ENCODE measurements at places on chromosomes 5 and 9.
A peak's percentile ranks its signal among the peaks of the same experiment; 100 is the strongest.

- H3K27ac ChIP-seq = no peak overlapping the region
- no peaks in the 10 kb centered on the region for H3K27me3 ChIP-seq
- peaks cover 70% of the 10 kb centered on the region for H3K36me3 ChIP-seq
- H3K4me1 ChIP-seq = peaks cover 11% of the 10 kb centered on the region
- H3K4me3 ChIP-seq = no peak overlapping the region
Observed at GRCh38 chr5:1465117-1465516, 19.9 kb upstream of the SLC6A3 start.

DNA sequence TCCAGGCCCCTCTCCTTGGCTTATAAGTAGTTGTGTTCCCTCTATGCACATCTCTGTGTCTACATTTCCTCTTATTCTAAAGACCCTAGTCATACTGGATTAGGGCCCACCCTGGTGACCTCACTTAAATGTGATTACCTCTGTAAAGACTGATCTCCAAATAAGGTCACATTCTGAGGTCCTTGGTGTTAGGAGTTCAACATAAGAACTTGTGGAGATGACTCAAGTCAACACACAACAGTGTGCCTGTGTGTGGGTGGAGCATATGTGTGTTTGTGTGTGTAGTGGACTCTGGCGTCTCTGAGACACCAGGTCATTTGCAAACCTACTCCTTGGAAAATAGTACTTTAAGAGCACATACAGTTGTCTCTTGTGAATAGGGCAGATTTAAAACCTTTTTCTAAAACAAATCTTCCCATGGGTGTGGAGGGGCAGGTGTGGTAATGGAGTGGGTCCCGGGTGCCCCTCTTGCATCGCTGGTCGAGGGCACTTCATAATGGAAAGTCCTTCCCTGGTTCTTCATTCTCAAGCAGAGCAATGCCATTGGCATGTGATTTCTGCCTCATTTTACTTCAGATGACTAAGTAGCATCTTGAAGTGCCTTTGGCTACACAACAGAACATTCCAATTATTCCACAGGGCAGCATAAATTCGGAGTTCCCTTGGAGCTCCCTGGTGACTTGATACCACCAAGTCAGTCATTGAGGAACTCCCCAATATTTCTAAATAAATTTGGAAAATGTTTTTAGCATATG, 84.4 kb downstream of the C9orf152 start:
- peaks cover 34% of the 10 kb centered on the region for H3K4me1 ChIP-seq
- no peak overlapping the region for H3K4me3 ChIP-seq
- DNase-seq = no peak
- H3K27ac ChIP-seq = no peak overlapping the region

GRCh38 chr5:12772276-12772675, 868.0 kb upstream of the CTNND2 start:
- no peak for DNase-seq
- no peaks in the 10 kb centered on the region for H3K36me3 ChIP-seq
- no peaks in the 10 kb centered on the region for H3K27me3 ChIP-seq
- H3K4me1 ChIP-seq = no peaks in the 10 kb centered on the region

GRCh38 chr5:67511911-67512310, 315.3 kb upstream of the CD180 start:
- DNase-seq = no peak
- no peaks in the 10 kb centered on the region for H3K36me3 ChIP-seq
- no peak overlapping the region for H3K27ac ChIP-seq
- no peaks in the 10 kb centered on the region for H3K4me1 ChIP-seq
- no peaks in the 10 kb centered on the region for H3K27me3 ChIP-seq

DNA sequence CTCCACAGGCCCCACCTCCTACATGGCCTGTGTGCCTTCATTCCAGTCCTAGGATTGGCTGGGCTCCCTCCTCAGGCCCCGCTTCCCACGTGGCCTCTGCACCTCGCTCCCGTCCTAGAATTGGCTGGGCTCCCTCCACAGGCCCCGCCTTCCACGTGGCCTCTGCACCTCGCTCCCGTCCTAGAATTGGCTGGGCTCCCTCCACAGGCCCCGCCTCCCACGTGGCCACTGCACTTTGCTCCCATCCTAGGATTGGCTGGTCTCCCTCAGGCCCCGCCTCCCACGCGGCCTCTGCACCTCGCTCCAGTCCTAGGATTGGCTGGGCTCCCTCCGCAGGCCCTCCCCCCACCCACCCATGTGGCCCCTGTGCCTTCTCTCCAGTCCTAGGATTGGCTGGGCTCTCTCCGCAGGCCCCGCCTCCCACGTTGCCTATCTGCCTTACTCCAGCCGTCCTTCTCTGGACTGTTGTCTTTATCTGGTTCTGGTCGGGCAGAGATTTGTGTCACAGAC, 45.3 kb upstream of the CACNA1B start:
- peaks cover 34% of the 10 kb centered on the region for H3K36me3 ChIP-seq
- DNase-seq = no peak
- H3K27ac ChIP-seq = no peak overlapping the region
- H3K4me1 ChIP-seq = peaks cover 4% of the 10 kb centered on the region
- H3K27me3 ChIP-seq = no peaks in the 10 kb centered on the region

DNA sequence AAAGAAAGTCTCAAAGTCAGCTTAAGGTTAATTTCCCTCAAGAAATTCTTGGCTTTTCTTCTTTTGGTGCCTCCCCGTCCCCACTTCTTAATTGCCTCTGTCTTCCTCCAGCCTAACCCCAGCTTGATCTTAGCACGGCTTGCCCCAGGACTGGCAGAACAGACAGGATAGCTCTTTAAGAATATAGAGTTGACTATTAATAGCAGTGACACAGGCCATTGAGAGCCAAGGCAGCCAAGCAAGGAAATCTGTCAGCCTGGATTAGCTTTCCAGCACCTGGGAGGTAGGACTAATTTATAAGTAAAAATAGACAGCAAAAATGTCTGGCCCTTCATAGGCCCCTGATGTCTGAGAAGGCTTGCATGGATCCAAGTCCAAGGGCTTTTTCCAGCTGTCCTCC, 384.6 kb upstream of the SLC30A5 start:
- H3K27ac ChIP-seq = no peak overlapping the region
- H3K4me1 ChIP-seq = peaks cover 6% of the 10 kb centered on the region
- no peak overlapping the region for H3K4me3 ChIP-seq
- no peaks in the 10 kb centered on the region for H3K27me3 ChIP-seq
- no peak for DNase-seq
- no peaks in the 10 kb centered on the region for H3K36me3 ChIP-seq

DNA sequence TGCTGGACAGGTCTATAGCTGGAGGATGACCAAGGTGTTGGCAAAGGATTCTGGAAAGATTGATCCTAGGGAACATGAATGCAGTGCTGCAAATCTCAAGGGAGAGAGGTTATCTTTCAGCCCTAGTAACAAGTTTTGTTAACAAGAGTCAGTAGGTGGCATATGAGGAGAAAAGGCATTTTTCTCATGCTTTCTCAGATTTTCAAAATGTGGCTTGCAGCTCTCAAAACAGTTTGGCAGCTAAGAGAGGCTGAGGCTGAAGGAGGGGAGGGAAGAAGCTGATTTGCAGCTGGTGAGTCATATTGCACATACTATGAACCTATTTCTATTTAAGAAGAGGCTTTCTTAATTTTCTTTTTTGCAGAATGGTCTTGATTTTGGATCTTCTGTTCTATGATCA, 64.3 kb upstream of the PCA3 start:
- H3K27ac ChIP-seq = no peak overlapping the region
- H3K4me3 ChIP-seq = no peak overlapping the region
- DNase-seq = no peak
- peaks cover 3% of the 10 kb centered on the region for H3K4me1 ChIP-seq

DNA sequence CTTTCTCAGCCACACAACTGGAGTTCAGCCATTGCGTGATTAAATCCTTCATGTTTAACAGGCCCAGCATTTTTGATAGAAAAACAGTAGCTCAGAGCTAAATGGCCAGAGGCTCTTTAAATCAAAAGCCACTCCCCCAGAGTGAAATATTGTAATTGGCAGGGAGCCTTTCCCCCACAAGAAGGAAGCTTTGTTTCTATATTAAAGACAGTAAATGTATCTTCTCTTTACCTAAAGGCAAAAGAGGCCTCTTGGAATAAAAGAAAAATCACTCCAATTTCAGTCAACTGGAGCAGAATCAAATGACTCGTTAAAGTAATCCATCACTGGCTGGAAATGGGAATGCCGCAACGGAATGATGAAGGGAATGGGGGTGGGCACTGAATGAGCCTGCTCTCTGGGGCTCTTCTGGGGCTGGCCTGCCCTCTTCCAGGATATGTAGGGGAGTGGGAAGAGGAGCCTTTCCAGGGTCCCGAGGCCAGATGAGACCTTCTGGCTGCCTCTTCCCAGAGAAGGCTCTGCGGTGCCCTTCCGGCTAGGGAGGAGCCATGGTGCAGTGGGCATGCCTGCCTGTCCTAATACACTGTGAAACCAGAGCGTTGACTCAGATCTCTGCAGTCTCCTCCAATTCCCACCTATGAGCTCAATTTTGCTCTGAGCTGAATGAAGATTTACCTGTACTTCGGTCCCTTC, 45.2 kb downstream of the ANKDD1B start:
- H3K4me3 ChIP-seq = no peak overlapping the region
- H3K27ac ChIP-seq = no peak overlapping the region
- no peaks in the 10 kb centered on the region for H3K36me3 ChIP-seq
- no peaks in the 10 kb centered on the region for H3K27me3 ChIP-seq
- no peaks in the 10 kb centered on the region for H3K4me1 ChIP-seq

DNA sequence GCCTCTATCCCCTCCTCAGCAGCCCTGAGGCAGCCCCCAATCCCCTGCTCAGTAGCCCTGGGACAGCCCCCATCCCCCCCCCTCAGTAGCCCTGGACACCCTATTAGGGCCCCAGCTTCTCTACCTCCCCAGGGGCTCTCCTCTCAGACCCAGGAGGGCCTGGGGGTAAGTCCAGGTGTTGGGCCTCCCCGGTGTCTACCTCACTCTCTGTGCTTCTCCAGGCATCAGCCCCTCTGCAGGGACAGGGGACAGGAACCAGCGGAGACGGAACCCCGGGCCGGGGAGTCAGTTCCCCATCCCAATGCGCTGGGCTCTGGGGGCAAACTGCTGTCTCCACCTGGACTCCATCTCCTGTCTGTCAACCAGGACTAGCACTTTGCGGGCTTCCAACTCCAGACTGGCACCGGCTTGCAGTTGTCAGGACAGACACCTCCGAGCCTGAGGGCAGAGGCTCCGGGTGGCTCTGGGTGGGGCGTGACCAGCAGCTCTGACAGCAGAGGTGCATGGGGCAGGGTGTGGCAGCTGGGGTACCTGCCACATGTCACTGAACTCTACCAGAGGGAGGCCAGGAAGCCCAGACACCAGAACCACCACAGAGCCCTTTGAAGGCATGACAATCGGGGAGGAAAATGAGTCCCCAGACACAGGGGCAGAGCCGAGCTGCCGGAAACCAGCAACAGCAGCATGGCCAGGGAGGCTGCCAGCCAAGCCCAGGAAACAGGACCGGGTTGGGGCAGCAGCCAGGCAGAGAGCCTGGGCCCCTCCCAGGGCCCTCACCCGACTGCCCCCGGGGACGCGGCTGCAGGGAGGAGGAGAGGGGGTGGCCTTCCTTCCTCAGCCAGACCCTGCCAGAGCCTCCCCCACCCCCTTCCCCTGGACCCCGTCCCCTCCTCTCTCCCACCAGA, 17.7 kb upstream of the UBAC1 start:
- H3K4me1 ChIP-seq = peaks cover 10% of the 10 kb centered on the region
- no peak for DNase-seq
- no peak overlapping the region for H3K4me3 ChIP-seq
- H3K27ac ChIP-seq = no peak overlapping the region

- H3K27ac ChIP-seq = no peak overlapping the region
- no peak for DNase-seq
- no peaks in the 10 kb centered on the region for H3K27me3 ChIP-seq
- no peaks in the 10 kb centered on the region for H3K36me3 ChIP-seq
Observed at GRCh38 chr9:76103531-76104315, 213.2 kb downstream of the PCSK5 start.

GRCh38 chr5:94976853-94977252, 308.0 kb downstream of the MCTP1 start:
- H3K4me3 ChIP-seq = no peak overlapping the region
- no peaks in the 10 kb centered on the region for H3K27me3 ChIP-seq
- H3K4me1 ChIP-seq = no peaks in the 10 kb centered on the region
- DNase-seq = no peak
- H3K27ac ChIP-seq = no peak overlapping the region

DNA sequence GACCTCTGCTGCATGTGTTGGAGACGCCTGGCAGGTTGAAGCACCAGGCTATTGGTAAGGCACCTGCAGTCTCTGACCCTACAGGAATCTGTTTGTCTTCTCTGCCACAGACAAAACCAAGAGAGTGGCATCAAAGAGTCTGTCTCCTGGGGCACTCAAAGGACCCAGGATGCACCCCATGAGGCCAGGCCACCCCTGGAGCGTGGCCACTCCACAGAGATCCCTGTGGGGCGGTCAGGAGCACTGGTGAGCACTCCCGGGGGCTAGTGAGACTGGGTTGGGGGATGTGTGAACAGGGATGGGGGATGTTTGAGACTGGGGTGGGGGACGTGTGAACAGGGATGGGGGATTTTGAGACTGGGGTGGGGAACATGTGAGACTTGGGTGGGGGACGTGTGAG, 240.3 kb downstream of the CACNA1B start:
- no peak overlapping the region for H3K4me3 ChIP-seq
- DNase-seq = no peak
- H3K27me3 ChIP-seq = no peaks in the 10 kb centered on the region
- no peak overlapping the region for H3K27ac ChIP-seq
- no peaks in the 10 kb centered on the region for H3K36me3 ChIP-seq

DNA sequence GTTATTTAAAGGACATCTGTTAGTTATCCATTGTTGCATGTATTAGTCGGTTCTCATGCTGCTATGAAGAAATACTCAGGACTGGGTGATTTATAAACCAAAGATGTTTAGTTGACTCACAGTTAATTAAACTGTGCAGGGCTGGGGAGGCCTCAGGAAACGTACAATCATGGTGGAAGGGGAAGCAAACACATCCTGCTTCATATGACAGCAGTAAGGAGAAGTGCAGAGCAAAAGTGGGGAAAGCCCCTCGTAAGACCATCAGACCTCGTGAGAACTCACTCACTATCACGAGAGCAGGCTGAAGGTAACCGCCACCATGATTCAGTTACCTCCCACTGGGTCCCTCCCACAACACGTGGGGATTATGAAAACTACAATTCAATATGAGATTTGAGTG, 2064.1 kb downstream of the MAT2B start:
- no peaks in the 10 kb centered on the region for H3K36me3 ChIP-seq
- no peaks in the 10 kb centered on the region for H3K27me3 ChIP-seq
- H3K4me3 ChIP-seq = no peak overlapping the region
- H3K27ac ChIP-seq = no peak overlapping the region
- no peak for DNase-seq

DNA sequence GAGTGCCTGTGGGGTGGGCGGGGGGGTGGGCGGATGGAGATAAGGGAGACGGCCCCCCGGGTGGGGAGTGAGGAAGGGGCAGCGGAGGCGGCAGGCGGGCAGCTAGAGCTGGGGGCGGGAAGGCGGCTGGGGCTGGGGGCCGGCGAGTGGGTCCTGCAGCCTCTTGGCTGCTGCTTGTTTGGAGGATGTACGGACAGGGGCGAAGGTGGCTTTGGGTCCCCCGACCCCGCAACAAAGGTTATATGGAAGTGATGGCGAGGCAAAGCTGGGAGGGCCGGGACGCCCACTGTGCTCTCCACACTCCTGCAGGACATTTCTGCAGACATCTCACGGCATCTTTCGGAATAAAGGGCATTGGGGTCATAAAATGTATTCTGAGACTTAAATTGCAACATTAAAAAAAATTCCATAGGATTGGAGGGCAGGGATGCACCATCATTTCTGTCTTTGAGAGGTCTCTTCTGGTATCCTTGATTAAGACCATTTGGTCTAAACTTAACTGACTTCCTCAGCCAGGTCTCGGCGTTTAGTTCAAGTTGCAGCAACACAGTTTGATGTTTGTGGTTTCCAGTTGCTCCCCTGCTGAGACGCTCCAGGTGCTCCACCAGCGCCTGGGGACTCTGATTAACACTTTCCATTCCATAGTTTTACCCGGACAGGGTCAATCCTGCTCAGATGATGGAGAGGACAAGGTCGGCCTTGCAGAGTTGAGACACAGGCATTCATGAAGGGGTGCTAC, 101.6 kb upstream of the SSBP2 start:
- peak; percentile 29 for DNase-seq
- H3K36me3 ChIP-seq = no peaks in the 10 kb centered on the region
- no peaks in the 10 kb centered on the region for H3K27me3 ChIP-seq
- peaks cover 50% of the 10 kb centered on the region for H3K4me1 ChIP-seq
- H3K27ac ChIP-seq = peak overlapping the region; percentile 98
